Spinal cord (tissue), 10 donors: ENCODE measurements at places on chromosomes 5 and 9. TPM values are rescaled to one million over a fixed set of nuclear protein-coding genes. Genes with fewer than 3 reads are reported as not detected.

DNA sequence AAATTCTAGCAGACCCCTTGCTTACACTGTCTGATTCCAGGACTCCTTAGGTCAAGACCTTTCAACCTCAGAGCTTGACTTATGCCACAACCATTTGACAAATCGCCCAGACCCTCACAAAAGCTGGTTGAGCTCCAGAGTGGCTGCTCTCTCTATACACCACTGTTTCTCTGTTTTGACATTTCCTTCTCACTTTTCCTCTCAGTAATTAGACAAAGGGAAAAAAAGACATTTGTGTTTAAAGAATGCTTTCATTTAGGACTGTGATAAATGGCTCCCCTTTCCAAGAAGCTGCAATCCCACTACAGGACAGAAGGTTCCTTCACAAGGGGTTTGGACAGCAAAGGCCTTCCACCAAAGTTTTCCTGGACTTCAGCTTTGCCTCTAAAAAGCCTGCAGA, 601.3 kb downstream of the NR2F1-AS1 start:
- no peak for DNase-seq

DNA sequence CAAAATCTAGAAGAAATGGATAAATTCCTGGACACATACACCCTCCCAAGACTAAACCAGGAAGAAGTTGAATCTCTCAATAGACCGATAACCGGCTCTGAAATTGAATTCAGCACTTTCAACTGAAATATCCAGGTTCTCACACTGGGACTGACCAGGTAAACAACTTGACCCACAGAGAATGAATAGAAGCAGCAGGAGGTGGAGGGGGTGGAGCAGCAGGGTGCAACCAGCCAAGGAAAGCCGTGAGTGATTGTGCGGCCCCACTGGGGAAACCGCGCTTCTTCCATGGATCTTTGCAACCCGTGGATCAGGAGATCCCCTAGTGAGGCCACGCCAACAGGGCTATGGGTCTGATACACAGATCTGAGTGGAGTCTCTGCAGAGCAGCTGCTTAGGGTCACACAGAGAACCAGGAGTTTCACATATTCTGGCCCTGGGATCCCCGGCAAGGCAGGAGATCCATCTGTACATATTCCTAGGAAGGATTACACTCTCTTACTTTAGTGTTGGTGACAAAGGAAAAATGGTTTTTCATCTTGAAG, 181.5 kb downstream of the SLCO4C1 start:
- DNase-seq: no peak

The NRARP gene
- total RNA-seq: 3.2 TPM

DNA sequence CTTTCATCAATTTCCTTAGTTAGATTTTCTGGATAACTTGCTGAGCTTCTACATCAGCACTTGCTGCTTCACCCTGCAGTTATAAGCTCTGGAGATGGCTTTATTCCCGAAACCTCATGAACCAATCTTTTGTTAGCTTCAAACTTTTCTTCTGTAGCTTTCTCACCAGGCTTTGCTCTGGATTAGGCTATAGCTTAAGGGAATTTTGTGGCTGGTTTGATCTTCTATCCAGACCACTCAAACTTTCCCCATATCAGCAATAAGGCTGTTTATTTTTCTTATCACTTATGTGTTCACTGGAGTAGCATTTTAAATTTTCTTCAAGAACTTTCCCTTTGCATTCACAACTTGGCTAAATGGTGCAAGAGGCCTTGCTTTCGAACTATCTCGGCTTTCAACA, 1173.5 kb upstream of the NUDT12 start:
- no peak for DNase-seq

- DNase-seq: no peak
These were observed 7.2 kb upstream of the ADGRV1 start for GRCh38 chr5:90551376-90551775.

- DNase-seq: no peak
These were observed 42.5 kb downstream of the SAXO1 start for GRCh38 chr9:18990494-18990893.

DNA sequence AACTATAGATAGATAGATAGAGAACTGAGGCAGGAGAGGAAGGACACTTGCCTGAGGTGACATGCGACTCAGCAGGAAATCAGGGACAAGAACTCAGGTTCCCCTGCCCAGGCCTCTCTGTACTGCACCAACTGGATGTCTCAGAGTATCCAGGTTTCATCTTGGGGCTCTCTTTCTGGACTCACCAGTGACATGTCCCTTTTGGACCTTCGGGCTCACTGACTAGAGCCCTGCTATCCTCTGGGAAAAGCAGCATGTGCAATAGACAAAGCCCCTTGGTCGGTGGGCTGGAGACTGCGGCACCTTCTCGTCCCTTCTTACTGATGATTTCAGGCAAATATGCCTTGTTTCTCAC, 104.5 kb downstream of the RGS3 start:
- DNase-seq: no peak

DNA sequence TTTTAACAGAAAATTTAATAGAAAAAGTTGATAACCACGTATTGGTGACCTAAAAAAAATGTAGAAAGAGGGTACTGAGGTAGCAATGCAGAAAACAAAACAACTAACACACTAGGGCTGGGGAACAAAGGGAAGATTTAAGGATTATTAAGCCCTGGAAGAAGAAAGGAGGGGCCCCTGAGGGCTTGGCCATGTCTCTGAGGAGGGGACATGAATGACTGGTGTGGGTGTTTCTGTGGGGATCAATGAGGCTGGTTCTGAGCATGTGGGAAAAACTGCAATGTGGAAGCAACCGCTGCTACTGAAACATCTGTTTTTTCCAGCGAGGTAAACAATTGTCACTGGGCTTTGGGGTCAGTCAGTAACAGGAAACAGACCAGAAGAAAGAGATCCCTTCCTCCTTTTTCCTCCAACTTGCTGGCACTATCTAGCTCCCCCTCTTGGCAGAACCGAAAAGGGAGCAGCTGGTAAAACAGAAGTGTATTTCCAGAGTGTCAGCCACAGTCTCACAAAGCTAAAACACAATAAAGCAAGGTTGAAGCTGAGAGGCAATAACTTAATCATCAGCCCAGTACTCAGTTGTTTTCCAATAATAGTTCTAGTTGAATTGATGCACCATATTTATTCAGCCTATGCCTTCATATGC, 48.3 kb downstream of the ATPSCKMT start:
- DNase-seq: peak; percentile 23

The ANKRD18A gene
- total RNA-seq: 10.0 TPM

DNA sequence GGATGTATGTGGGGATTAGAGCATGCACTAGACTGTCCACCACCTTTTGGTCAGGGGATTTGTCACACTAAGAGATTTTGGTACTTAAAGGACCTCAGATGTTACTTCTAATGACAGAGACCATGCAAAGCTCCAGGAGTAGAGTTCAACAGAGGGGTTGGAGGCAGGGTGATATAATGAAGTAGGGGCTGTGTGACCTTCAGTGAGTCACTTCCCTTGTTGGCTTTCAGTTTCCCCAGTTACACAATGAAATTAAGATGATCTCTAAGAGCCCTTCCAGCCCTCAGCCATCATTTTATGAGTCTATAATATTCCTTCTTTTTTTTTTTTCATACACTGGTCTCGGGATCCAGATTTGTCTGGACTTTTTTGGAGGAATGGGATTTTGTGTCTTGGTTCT, 26.8 kb downstream of the GLRA1 start:
- no peak for DNase-seq
